ENCODE measurements at places on chromosomes 6 and 20.

DNA sequence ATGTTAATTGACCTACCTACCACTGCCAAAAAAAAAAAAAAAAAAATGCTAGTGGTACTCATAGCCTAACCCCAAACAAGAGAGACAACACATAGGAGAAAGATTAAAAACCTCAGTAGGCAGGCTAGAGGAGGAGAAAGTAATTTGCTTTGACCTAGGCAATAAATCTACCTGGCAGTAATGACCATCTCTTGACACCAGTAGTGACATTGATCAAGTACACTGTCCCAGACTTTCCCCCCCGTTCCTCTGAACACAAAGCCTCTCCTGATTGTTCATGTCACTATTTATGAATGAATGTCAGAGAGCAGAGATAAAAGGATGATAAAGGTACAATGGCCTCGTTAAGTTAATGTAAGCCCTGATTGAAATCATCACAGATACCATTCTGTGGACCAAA, 746.8 kb downstream of the CBLN4 start:
- no peak for DNase-seq

DNA sequence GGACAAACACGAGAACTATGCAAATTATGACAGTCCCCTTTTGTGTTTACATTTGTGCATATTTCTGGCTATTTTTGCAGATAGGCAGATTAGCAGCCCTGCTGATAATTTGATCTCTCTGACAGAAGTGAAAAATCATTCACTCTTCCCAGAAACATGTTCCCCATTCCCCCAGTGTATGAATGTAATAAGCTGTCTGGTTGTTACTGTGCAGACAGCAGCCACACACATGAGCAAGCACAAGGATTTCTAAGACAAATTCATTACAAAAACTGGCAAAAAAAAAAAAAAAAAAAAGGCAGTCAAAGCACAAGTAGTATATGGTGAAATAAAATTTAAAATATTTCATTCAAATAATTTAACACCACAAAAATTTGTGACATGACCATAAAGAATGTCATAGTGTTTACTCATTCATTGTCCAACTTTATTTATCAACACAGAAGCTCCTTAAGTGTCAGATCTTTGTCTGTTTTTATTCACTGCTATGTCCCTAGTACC, 95.5 kb upstream of the VGLL2 start:
- DNase-seq: no peak

- no peak for DNase-seq
Measured at GRCh38 chr6:154161689-154162088, 122.6 kb downstream of the OPRM1 start.

DNA sequence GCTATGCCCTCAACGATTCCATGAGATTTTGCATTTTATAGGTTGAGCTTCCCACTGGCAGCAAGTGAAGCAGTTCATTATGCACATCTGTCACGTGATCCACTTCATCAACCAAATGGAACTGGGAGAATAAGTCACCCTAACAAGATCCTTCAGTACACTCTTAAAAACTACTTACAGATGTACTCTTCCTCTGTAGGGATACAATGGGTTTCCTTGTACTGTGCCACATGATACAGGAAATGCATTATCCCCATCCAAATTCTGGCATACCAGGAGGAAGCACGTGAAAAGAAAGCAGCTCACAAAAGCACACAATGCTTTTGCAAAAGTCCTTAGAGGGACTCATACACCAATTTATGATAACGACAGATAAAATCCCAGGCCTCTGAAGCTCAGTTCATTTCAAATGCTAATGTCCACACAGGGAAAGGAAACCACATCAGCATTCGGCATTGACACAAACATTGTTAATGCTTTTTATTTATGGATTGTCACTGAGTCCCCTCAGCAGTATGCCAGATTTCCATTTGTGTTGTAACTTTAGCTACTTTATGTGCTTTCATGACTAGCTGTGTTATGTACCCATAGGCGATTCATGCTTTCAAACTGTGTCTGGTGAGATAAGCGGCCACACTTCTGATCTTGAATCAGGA, 58.1 kb upstream of the REV3L start:
- DNase-seq: no peak

- no peak for DNase-seq
Measured at GRCh38 chr6:159939591-159940016, 29.3 kb upstream of the IGF2R start.
